ENCODE measurements at places on chromosomes 5 and 9. TPM values are rescaled to one million over a fixed set of nuclear protein-coding genes. Genes with fewer than 3 reads are reported as not detected.

The DND1 gene
- 0.09 TPM for polyA plus RNA-seq

DNA sequence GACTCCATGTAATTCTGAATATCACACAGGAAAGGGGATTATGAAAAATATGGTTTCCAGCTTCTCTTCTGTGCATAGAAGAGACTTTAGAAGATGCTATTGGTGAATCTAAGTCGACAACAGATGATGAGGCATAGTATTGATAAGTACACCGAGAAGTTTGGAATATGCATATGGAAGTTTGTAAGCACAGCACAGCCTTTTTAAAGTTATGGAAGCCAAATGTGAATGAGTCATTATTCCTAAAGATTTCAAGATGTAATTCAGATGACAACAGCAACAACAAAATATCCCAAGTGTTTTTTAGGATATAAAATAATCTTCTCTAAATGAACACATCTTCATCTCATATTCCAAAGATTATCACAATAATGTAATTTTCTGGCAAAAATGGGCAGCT, 1723.3 kb downstream of the EFNA5 start:
- no peak for DNase-seq

The BTNL8 gene
- polyA plus RNA-seq = not detected

- DNase-seq = no peak
Observed at GRCh38 chr9:128643519-128644300, 12.9 kb downstream of the DYNC2I2 start.

The OMD gene
- polyA plus RNA-seq = 6.5 TPM

GRCh38 chr9:6671416-6671815, 25.9 kb upstream of the GLDC start:
- no peak for DNase-seq

DNA sequence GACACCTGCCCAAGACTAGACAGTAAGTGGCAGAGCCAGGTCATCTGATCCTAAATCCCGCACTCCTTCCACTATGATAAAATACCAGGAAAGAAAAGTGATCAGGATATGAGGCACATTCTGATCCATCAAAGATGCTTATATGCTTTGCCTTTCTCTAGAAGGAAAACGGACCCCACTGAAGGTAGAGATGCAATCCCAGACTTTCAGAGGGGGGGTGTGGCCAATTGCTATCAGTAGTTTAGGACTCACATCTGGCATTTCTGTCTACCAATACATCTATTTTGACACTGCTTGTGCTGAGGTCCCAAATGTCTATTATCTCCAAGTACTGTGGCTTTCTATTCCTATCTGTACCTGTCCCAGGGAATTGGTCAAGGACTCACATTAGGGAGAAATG, 1.7 kb downstream of the TRIM52 start:
- DNase-seq = no peak

The RAD50 gene
- polyA plus RNA-seq = 29.1 TPM

The SHISAL2B gene
- 0.60 TPM for polyA plus RNA-seq

- DNase-seq = no peak
Observed at GRCh38 chr9:73474625-73475024, 323.0 kb downstream of the ANXA1 start.

DNA sequence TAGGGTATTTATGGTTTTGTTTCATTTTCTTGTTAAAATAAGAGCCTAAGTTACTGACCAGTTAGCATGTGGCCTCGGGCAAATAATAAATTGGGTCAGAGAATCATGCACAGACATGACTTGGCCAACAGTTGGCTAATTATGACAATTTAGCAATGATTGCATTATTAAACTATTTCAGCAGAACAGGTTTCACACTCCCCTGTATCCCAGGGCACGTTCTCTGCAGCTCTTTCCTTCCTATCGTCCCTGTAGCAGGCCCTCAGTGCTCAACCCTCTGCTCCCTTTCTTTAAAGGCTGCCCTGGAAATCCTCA, 167.9 kb downstream of the TSSK1B start:
- DNase-seq = no peak

DNA sequence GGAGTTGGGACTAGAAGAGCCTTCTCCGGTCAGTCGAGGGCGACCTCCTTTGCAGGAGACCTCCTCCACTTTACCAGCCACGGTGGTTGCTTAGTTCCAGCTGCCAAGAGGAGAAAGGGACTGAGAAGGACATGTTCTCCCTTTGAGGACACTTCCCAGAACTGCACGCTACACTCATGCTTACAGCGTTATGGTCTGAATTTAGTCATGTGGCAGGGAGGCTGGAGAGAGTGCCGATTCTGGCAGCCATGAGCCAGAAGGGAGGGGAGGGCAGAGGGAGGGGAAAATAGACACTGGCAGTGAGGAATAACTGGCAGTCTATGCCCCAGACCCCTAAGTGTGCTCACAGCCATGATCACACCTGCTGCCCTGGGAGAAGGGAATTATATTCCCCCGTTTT, 47.8 kb downstream of the TSPAN17 start:
- no peak for DNase-seq

- peak; percentile 61 for DNase-seq
Observed at GRCh38 chr9:132268725-132269352, 85.9 kb downstream of the SETX start.

DNA sequence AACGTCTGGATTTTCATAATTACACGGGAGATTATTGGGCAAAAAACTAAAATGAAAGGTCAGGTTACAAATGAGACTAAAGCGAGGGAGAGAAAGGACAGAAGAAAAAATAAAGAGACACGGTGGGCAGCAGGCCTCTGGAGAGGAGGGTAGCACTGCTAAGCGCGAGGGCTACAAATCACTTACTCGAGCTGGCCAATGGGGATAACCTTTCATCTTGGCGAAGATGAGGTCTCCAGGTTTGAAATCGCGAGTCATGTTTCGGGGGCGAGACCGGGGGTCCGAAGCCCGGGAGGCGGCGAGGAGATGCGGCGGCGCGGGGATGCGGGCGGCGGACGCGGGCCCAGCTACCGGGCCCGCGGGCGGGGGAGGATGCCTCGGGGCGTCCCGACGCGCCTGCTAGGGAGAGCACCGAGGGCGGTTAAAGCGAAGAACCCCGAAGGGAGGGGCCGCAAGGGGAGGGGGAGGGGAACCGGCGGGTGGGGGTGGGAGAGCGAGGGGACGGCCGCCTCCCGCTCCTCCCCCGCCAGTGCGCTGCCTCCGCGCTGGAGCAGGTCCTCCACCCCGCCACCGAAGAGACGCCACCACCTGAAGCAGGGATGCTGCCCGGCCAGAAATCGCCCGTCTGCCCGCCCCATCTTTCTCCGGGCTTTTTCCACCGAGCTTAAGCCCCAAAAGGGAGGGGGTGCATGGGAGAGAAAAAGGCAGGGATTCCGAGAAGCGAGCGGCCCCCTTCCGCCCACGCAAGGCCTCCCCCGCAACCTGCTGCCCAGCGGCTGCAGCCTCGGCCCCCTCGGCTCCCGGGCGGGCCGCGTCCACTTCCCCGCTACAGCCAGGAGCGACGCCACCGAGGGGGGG, 610 bp downstream of the PSIP1 start:
- DNase-seq = peak; percentile 40

The ADRB2 gene
- polyA plus RNA-seq = 1.6 TPM

The GOLM1 gene
- 54.1 TPM for polyA plus RNA-seq

DNA sequence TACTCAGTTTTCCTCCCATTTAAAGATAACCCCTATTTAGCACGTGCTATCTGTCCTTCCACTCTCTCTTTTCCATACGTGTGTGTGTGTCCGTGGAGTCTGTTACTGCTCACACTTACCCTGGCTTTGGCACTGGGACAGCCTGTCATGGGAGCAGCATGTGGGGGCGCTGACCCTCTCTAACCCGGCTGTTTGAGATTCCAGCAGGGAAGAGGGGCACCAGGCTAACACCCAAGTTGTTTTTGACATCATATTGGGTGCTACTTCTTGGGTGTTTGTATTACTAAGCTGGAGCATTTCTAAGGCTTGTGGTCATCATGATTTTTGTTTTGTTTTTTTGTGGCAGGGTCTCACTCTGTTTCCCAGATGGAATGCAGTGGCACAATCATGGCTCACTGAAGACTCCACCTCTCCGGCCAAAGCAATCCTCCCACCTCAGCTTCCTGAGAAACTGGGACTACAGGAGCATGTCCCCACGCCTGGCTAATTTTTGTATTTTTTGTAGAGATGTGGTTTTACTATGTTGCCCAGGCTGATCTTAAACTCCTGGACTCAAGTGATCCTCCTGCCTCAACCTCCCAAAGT, 56.9 kb upstream of the SIMC1 start:
- DNase-seq = no peak

Measured in muscle of arm (tissue), 14 donors.